ENCODE measurements at places on chromosomes 5 and 9. TPM values are rescaled to one million over a fixed set of nuclear protein-coding genes. Genes with fewer than 3 reads are reported as not detected.

- no peak for DNase-seq
Observed at GRCh38 chr9:113898596-113898995, 22.5 kb downstream of the ZNF618 start.

- DNase-seq: no peak
Observed at GRCh38 chr9:123337971-123338370, 18.0 kb upstream of the CRB2 start.

The IL6ST gene
- total RNA-seq: 506 TPM

DNA sequence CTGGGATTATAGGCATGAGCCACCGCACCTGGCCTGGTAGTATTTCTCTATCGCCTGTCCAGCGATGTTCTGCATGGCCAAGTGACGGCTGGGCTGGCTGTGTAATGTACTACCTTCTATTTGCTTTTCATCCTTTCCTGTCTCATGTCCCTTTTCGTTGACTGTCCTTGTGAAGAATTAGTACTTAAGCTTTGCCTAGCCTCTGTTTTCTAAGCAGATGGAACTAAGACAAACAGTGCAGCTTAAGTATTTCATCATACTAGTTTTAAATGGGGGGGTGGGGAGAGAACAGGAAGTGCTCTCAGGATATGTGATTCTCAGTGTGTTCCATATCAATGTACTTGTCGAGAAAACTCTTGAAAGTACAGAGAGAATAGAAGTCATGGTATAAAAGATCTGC lies 31.7 kb upstream of the CCL21 start:
- no peak for DNase-seq

DNA sequence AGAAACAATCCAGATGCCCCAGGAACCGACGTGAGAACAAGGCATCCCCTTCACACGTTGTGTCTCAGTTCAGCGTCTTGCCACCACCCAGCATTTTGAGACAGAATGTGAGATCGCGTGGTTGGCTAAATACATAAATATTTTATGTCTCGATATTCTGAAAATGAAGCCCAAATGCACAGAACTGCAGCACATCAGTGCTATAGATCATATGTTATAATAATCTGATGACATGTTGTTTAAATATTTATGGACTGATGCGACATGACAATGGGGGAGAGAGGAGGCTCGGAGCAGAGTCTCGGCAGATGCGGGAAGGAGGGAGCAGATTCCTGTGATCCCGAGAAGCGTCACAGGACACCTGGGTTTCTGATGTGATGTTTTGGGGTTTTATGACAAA lies 10.9 kb downstream of the NEK6 start:
- no peak for DNase-seq

The PCDHA9 gene
- under 0.01 TPM for total RNA-seq

The FOXE1 gene
- 0.28 TPM for total RNA-seq

GRCh38 chr5:143398451-143399237 lies 4.8 kb downstream of the NR3C1 start:
- peak; percentile 12 for DNase-seq

- no peak for DNase-seq
Observed at GRCh38 chr5:4847766-4848165, 292.4 kb upstream of the ADAMTS16 start.

GRCh38 chr9:27384262-27385014 lies 87.5 kb upstream of the EQTN start:
- DNase-seq: no peak

The GAS1 gene
- total RNA-seq: 3.1 TPM

- no peak for DNase-seq
Observed at GRCh38 chr5:162487528-162488525, 420.3 kb downstream of the GABRG2 start.

DNA sequence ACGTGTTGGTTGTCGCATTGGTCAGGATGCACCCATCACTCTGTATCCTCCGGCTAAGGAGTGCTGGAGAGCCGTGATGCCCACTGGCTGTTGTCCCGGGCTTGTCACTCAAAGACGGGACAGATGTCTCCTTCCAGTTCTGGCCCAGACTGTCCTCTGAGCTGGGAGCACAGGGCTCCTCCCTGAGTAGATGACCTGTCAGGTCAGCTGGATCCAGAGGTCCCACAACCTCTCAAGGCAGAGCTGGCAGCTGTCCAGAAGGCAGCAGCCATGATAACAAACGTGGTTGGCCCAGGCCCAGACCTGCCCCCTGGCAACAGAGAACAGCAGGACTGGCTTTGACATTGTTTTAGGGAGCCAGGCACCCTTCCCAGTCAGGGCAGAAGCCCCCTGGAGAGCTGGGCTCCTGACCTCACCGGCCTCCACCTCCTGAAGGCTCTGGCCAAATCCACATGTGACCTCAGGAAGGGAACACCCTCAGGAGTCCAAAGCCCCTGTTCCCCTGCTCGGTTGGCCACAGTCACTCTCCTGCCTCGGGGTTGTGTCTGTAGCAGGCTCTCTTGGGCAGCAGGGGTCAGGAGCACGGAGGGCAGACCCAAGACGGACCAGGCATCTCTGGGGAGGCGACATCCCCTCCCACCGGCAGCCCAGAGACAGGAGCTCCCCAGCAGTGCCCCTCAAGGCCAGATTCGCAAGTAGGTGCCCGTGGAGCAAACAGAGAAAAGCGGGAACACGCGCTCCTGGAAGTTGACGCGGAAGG lies 10.3 kb downstream of the TRIM7 start:
- DNase-seq: no peak

GRCh38 chr9:137044502-137045177 lies 1.3 kb downstream of the NPDC1 start:
- no peak for DNase-seq

Data from IMR-90 (cell line).